HuH-7.5 (cell line): ENCODE measurements at places on chromosomes 16 and 17.

DNA sequence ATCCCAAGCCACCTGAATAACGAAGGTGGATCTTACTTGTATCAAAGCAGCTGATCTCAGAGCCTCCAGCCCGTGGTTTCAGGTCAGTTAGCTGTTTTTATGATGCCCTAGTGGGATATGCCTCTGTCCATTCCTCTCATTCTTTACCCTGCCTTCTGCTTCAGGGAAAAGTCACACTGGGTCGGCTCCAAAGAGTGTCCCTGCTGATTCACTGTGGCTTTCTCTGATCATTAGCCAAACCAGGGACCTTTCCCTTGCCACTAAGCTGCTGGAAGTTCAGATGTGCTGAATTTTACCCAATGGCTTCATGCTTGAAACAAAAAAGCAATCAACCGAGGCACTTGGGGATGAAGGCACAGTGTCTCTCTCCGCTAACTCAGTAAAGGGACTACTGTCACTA lies 170.2 kb upstream of the SALL1 start:
- DNase-seq, result no peak

DNA sequence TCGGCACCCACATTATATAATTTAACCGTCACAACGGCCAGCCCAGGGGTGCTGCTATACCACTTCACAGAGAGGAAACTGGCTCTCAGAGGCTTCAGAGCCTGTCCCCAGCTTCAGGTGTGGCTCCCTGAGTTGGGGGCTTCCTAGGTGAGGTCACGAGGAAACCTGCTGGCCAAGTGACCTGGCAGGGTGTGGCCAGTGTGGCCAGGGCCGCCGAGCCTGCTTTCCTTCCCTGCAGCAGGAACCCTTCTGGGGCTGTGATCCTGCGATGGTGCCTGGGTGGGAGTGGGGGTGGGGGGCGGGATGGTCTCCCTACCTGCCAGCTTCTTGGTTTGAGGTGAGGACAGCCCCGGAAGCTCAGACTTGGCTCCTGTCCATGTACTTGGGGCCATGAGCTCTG lies 39.9 kb downstream of the ADCY7 start:
- peak; percentile 0 for DNase-seq

GRCh38 chr17:29594519-29595090 lies 1.7 kb downstream of the ANKRD13B start:
- no peak for DNase-seq

GRCh38 chr17:69949973-69950695 lies 124.9 kb upstream of the KCNJ16 start:
- no peak for DNase-seq

DNA sequence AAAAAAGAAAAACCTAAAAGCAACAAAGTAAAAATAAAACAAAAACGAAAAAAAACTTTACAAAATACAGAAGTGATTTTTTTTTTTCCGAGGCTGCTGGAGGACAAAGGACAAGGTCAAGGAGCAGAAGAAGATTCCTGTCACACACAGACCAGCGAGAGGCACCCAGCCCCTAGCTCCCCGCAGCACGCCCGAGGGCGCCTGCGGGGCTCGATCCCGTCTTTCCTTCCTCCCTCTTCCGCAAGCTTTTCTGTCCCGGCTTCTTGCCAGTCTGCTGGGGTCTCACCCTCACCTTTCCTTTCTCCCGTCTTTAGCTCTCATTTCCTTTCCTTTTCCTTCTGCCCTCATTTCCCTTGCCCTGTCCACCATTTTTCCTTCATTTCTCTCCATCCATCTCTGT lies 66.1 kb upstream of the DNAH17 start:
- no peak for DNase-seq

GRCh38 chr17:5416901-5417300 lies 2.6 kb downstream of the NUP88 start:
- DNase-seq, result no peak

GRCh38 chr16:87457709-87458423 lies 35.0 kb downstream of the ZCCHC14 start:
- no peak for DNase-seq

GRCh38 chr16:14513389-14514107 lies 116.5 kb downstream of the PARN start:
- no peak for DNase-seq

- DNase-seq, result no peak
These were observed 1270.9 kb downstream of the CDH11 start for GRCh38 chr16:63850979-63851378.

DNA sequence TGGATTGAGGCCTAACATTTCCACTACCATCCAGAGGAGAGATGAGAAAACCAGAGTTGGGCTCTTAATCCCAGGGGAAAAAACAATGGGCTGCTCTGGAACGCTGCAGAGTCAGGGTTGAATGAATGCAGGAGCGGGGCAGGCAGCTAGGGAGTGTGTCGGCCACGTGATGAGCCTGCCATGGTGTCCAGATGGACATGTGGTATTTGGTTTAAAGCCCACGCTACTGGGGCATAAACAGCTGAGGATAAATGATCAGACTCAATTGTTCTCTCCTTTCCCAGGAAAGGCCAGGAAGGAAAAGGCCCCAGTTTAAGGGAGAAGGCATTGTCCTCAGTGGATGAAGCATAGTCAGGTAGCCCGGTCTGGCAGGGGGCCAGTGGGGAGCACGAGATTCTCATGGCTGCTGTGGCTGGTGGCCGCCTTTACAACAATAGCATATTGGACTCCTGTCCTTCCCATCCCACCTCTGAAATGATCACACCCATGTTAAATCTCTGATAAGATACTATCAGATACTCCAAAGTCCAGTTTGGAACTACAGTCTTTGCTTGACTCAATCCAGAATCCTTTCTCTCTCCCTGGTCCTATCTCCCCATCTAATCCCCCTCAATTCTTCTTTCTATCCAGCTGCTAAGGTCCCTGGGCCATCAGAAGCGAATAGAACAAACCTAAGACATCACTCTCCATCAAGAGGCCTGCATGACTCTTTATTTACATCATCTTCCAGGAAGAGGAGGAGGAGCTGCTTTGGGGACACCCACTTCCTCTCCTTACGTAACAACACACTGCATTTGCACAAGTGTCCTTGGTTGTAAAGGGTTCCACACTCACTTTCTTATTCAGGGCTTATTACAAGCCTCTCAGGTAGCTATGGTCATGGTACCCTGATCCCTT lies 20.4 kb downstream of the CA4 start:
- no peak for DNase-seq

- DNase-seq, result no peak
These were observed 108.2 kb downstream of the N4BP1 start for GRCh38 chr16:48501516-48502377.

DNA sequence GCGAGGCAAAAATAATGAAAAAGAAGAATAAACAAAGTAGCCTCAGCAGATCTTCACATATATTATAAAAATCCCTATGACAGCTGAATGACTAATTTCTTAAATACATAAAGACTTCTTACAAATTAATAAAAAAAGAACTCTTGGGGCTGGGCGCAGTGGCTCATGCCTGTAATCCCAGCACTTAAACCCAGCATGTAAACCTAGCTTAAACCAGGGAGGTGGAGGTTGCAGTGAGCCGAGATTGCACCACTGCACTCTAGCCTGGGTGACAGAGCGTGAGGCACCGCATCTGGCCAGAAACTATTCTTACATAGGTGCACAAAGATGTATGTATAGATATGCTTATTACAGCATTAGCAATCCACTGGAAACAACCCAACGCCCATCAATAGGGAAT lies 27.7 kb downstream of the C17orf100 start:
- DNase-seq, result no peak

GRCh38 chr16:70688246-70688742 lies 2.4 kb upstream of the MTSS2 start:
- DNase-seq, result no peak

DNA sequence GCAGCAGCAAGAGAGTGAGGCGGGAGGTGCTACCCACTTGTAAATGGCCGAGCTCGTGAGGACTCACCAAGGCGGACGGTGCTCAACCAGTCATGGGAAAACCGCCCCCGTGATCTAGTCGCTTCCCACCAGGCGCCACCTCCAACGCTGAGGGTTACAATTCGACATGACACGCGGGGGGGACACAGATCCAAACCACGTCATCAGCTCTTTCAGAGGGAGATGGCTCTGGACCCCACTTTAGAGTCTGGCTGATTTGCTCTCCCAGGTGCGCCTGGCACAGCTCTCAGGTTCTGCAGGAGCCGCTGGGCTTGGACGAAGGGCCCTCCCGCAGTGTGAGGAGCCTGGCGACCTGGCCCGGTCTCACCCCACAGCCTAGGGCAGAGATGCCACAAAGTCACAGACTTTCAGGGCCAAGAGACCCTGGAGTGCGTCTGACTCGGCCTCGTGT lies 21.1 kb upstream of the DOC2B start:
- no peak for DNase-seq

GRCh38 chr16:85989863-85990643 lies 91.1 kb downstream of the IRF8 start:
- no peak for DNase-seq

DNA sequence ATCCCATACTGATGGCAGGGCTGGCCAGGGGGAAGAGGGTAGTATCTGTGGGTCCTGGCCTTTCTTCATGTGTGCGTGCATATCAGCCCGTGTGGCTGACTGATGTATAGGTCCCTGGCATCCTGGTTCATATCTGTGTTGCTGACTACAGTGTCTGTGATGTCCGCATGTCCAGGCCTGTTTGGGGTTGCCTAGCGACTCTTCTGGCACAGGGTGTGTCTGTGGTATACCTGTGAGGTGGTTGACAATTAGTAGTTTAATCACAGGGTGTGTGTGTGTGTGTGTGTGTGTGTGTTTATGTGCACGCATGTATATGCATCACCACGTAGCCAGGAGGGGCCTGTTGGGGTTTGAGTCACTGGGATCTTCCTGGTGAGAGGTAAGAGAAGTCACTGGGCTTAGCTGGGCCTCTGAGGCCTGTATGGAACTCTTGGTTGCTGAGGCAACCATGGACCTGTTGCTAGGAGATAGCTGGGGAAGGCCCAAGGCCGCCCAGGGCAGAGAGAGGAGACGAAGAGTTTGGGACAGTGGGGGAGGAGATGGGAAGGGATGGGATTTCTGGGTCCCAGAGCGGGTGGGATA lies 603 bp upstream of the TMEM95 start:
- no peak for DNase-seq

- no peak for DNase-seq
These were observed 34.8 kb downstream of the C17orf67 start for GRCh38 chr17:56798916-56799315.

DNA sequence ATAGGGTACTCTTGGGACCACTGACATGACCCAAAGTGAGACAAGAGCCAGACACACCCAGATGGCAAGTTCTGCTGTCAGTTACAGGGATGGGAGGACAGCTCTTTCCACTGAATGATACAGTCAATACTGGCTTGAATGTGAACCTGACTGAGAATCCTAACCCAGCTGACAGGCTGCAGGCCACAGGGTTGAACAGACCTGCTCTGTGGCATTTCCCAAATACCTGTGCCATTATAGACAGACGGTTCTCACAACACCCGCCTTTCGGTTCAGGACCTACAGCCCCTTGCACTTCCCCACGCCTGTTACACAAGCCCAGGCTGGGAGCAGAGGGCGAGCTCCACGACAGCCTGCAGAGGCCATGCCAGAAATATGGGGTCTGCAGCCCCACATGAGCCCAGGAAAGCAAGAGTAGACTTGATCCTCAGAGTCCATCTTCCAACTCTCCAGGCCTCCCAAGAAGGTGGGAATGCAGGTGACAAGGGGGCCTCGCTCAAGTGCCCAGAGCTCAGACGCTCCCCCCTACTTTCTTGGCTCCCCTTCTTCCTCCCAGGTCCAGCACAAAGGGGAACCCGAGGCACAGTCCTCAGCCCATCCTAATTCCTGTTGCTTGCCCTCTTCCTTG lies 314.3 kb downstream of the SOX9 start:
- DNase-seq, result no peak

- DNase-seq, result no peak
These were observed 13.2 kb downstream of the HIC1 start for GRCh38 chr17:2068031-2068518.

GRCh38 chr16:35552763-35553162 lies 2093.4 kb downstream of the TP53TG3F start:
- DNase-seq, result no peak
